Central memory CD8-positive, alpha-beta T cell (primary cell): ENCODE measurements at places on chromosomes 6 and 20.
A peak's percentile ranks its signal among the peaks of the same experiment; 100 is the strongest.

- peaks cover 57% of the 10 kb centered on the region for H3K27me3 ChIP-seq
- H3K36me3 ChIP-seq = no peaks in the 10 kb centered on the region
- peaks cover 17% of the 10 kb centered on the region for H3K4me1 ChIP-seq
- no peak overlapping the region for H3K27ac ChIP-seq
- no peak for DNase-seq
- peak overlapping the region; percentile 43 for H3K4me3 ChIP-seq
These were observed 39.4 kb downstream of the YTHDF1 start for GRCh38 chr20:63176427-63177133.

DNA sequence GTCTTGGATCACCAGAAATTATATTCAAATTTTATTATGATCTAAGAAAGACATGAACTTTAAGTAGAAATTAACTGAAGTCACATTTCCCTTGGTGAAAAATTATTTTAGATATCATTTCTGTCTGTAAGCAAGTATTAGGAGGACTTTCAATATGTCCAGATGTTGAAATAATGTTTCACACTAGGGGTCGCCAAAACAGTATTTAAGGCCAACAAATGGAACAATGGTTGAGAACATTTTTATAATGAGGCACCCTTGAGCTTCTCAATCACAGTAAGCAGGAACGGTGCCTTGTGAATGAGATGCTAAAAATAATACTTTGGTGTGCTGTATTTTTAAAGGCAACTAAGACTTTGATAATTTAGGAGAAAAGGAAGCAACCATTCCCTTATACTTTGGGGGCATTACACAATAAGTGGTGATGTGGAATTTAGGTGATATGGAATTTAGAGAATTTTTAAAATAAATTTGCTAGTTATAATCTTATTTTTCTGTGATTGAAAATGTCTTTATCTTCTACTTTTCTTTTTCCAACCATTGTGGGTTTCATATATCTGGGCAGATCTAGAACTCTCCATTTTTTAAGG lies 9.6 kb upstream of the SF3B5 start:
- DNase-seq = no peak
- no peak overlapping the region for H3K4me3 ChIP-seq
- peak overlapping the region; percentile 76 for H3K27ac ChIP-seq
- H3K36me3 ChIP-seq = no peaks in the 10 kb centered on the region

- H3K27me3 ChIP-seq = peaks cover under 1% of the 10 kb centered on the region
- peak overlapping the region; percentile 36 for H3K27ac ChIP-seq
- no peak overlapping the region for H3K4me3 ChIP-seq
- H3K36me3 ChIP-seq = no peaks in the 10 kb centered on the region
- no peak for DNase-seq
- H3K4me1 ChIP-seq = no peaks in the 10 kb centered on the region
These were observed 131.8 kb downstream of the VEGFA start for GRCh38 chr6:43901733-43902230.

GRCh38 chr6:95266537-95267258 lies 310.6 kb upstream of the MANEA start:
- H3K4me3 ChIP-seq = no peak overlapping the region
- no peaks in the 10 kb centered on the region for H3K36me3 ChIP-seq
- DNase-seq = no peak

DNA sequence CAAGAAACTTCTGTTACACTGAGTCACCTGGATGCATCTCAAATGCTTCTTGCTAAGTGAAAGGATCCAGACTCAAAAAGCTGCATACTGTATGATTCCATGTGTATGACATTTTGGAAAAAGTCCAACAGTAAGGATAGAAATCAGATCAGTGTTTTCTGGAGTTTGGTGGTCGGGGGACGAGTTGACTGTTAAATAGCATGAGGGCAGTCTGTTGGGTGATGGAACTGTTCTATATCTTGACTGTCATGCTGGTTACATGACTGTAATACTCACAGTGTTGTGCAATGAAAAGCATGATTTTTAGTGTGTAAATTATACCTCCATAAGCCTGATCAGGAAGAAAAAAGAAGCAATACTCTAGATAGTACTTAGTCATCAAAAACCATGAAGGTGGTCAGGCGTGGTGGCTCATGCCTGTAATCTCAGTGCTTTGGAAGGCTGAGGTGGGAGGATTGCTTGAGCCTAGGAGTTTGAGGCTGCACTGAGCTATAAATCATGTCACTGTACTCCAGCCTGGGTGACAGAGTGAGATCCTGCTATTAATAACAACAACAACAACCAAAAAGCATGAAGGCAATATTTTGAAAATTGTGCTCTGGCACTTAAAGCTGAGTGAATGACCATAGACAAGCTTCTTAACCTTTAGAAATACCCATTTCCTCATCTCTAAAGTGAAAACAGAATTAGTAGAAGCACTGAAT lies 30.5 kb upstream of the SASH1 start:
- no peak overlapping the region for H3K4me3 ChIP-seq
- H3K27ac ChIP-seq = no peak overlapping the region
- H3K4me1 ChIP-seq = no peaks in the 10 kb centered on the region
- H3K27me3 ChIP-seq = no peaks in the 10 kb centered on the region
- DNase-seq = no peak

- H3K27ac ChIP-seq = no peak overlapping the region
- H3K4me3 ChIP-seq = no peak overlapping the region
- DNase-seq = no peak
- H3K27me3 ChIP-seq = no peaks in the 10 kb centered on the region
These were observed 57.6 kb upstream of the NEDD9 start for GRCh38 chr6:11290027-11290426.

DNA sequence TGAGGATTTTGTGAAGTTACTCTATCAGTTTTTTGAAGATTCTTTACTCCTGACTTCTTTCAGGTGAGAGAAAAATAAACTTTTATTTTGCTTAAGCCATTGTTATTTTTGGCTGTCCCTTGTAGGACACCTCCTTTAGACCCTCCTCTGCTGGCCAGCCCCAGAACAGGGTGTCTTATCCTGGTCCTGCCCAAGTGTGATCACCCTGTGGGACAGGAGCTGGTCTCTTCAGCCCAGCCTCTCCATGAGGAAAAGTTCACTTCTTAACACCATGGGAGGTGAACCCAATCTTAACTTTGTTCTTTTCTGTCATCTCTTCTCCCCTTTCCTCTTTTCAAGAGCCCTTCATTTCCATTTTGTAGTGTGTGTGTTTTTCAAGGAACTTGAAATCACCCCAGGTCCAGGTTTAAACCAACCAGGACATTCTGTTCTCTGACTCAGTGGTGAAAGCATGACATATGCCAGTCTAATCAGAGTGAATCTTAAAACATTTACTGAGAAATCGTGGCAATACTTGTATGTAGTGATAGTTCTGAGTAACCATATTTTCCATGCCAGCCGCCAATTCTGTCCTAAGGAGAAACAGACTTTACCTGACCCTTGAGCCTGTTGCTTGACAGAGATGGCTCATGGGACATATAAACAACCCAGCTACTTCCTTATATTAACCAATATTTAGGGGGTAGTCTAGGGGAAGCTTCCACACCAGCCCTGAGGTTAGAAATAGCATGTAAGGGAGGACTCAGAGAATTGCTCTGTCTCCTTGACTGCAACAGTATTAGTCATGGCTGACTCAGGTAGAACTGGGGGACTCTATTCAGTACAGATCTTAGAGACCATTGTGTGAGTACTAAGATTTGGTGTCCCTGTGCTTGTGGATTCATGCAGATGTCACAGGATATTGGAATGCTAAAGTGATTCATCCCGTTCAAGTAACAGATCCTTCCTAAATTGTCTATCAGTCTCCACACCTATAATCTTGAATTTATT lies 48.8 kb downstream of the FLRT3 start:
- no peak for DNase-seq
- H3K4me3 ChIP-seq = no peak overlapping the region
- no peak overlapping the region for H3K27ac ChIP-seq
- no peaks in the 10 kb centered on the region for H3K27me3 ChIP-seq
- no peaks in the 10 kb centered on the region for H3K4me1 ChIP-seq

GRCh38 chr20:58765780-58766179 lies 73.2 kb downstream of the NPEPL1 start:
- H3K27me3 ChIP-seq = peaks cover 95% of the 10 kb centered on the region
- H3K27ac ChIP-seq = no peak overlapping the region
- H3K4me1 ChIP-seq = no peaks in the 10 kb centered on the region
- H3K36me3 ChIP-seq = peaks cover 3% of the 10 kb centered on the region
- DNase-seq = no peak

- no peaks in the 10 kb centered on the region for H3K36me3 ChIP-seq
- H3K4me3 ChIP-seq = no peak overlapping the region
- H3K27ac ChIP-seq = no peak overlapping the region
- no peak for DNase-seq
These were observed 153.0 kb downstream of the FOXA2 start for GRCh38 chr20:22431419-22431818.

DNA sequence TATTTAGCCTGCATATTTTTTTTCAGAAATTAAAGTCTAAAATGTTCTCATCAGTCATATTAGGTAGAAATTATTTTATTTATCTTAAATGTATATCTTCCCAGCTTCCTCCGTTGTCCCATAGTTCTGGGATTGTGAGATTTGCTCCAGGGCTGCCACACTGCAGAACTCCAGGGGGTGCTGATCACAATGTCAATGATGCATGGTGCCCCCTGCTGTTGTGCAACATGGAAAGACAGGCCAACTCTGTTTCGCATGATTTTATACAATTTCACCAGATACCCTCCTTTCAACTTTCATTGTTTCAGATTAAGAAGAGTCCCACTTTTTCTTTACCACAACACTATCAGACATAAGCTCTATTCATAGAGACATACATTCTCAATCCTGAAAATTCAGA lies 35.9 kb downstream of the ID4 start:
- H3K27ac ChIP-seq = no peak overlapping the region
- H3K27me3 ChIP-seq = peaks cover 8% of the 10 kb centered on the region
- no peaks in the 10 kb centered on the region for H3K4me1 ChIP-seq
- DNase-seq = no peak

DNA sequence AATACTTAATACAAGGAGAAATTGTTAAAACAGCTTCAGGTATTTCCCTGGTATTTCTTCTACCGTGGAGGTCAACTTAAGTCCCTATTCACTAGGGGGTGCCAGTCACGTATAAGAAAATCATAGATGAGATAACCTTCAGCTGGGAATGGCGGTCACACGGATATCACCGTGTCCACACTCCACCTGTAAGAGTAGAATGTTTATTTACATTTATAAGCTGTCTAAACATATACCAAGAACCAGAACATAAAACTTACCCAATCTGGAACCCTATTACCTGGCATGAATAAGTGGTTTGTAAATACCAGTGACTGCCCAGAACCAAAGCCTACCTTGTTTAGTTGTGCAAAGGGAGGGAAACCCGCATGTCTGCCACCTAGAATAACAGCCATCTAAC lies 1.9 kb upstream of the ELOVL4 start:
- peaks cover 14% of the 10 kb centered on the region for H3K27me3 ChIP-seq
- peak overlapping the region; percentile 18 for H3K4me3 ChIP-seq
- H3K4me1 ChIP-seq = peaks cover 20% of the 10 kb centered on the region
- H3K36me3 ChIP-seq = peaks cover 6% of the 10 kb centered on the region
- H3K27ac ChIP-seq = no peak overlapping the region

GRCh38 chr6:16277101-16277981 lies 39.0 kb downstream of the GMPR start:
- no peak overlapping the region for H3K27ac ChIP-seq
- H3K4me3 ChIP-seq = no peak overlapping the region
- H3K36me3 ChIP-seq = peaks cover 1% of the 10 kb centered on the region

DNA sequence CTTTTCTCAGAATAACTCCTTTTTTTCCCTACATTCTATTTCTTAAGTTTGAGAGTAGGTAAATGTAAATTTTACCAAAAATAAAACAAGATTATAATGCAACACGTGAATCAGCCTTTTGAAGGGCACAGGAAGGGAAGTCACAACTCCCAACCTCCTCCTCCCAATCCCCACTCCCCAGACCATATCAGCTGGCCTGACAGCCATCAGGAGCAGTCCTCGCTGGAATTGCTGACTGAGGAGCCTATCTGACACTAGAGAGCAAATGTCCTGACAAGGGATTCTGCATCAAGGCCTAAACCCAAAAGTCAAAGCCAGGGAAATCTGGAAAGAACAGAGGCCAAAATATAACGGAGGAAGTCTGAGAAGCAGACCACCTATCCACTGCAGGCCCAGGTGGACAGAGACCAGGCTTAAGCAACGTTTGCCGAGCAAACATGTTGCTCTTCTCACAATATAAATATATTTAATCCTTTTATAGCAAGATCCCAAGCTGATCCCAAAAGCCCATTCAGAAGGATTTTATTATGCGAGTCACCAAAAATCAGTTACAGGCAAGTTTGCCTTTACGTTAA lies 2.5 kb downstream of the RRAGD start:
- DNase-seq = no peak
- no peak overlapping the region for H3K27ac ChIP-seq
- peaks cover 34% of the 10 kb centered on the region for H3K27me3 ChIP-seq
- no peak overlapping the region for H3K4me3 ChIP-seq
- peaks cover 5% of the 10 kb centered on the region for H3K4me1 ChIP-seq

- H3K4me1 ChIP-seq = peaks cover 5% of the 10 kb centered on the region
- no peaks in the 10 kb centered on the region for H3K27me3 ChIP-seq
- H3K27ac ChIP-seq = no peak overlapping the region
- no peak overlapping the region for H3K4me3 ChIP-seq
- no peak for DNase-seq
These were observed 91.8 kb downstream of the PLEKHG1 start for GRCh38 chr6:150691463-150691862.

DNA sequence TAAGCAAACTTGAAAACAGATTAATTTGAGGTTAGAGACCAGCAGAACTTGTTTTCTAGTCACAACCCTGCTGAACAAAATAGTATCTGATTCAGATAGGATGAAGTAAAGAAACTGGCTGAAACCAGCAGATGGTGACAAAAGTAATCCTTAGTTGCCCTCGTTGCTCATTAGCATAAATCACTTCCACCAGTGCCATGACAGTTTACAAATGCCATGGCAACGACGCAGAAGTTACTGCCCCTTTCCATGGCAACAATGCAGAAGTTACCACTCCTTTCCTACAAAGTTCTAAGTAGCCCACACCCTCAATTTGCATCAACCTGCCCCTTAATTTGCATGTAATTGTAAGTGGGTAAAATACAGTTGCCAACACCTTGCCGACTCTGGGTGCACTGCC lies 23.7 kb downstream of the SNRPB start:
- H3K36me3 ChIP-seq = peaks cover 2% of the 10 kb centered on the region
- no peak for DNase-seq
- H3K27me3 ChIP-seq = no peaks in the 10 kb centered on the region
- no peak overlapping the region for H3K27ac ChIP-seq

GRCh38 chr6:6678185-6678671 lies 89.7 kb downstream of the LY86 start:
- H3K4me3 ChIP-seq = no peak overlapping the region
- peaks cover 14% of the 10 kb centered on the region for H3K4me1 ChIP-seq
